Foreskin keratinocyte (primary cell): ENCODE measurements at places on chromosomes 13 and 19.

DNA sequence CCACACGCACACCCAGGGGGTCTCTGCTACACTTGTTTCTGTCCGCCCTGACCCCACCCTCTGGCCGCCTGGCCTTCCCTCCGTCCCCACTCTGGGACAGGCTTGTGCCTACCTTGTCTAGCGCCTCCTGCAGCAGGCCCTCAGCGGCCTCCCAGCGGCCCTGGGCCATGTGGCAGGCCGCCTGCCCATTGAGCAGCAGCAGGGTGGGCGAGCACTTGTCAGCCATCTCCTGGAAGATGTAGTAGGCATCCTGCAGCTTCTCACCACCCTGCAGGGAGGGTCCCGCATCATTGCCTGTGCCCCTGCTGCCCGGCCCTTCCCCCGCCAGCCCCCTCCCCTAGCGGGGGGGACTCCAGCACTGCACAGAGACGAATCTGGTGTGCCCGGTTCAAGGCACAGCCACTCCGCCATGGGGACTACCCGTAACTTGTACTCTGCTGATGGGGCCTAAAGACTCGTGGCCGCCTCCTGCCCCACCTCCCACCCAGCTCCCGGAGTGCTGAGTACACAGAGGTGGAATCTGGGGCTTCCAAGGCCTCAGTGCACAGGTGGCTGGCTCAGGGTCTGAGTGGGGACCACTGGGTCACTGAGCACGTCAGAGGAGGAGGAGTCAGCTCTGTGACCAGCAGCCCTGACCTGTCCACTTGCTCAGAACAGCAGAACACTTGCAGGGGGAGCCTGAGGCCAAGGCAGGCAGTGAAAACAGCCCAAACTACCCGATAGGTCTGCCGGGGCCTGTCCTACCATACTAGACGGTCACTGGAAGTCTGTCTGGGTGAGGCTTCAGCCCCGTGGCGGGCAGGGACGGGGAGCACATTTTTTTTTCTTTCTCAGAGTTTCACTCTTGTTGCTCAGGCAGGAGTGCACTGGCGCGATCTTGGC is 7.4 kb upstream of the CERS1 start:
- DNase-seq: no peak

GRCh38 chr19:46841458-46842083 is 9.1 kb downstream of the AP2S1 start:
- DNase-seq: no peak

- no peak for DNase-seq
Observed at GRCh38 chr13:80145171-80145690, 195.7 kb downstream of the SPRY2 start.

- DNase-seq: peak; percentile 97
Observed at GRCh38 chr19:11380653-11381537, 3.2 kb downstream of the EPOR start.

GRCh38 chr13:80504453-80504852 is 163.5 kb upstream of the SPRY2 start:
- DNase-seq: no peak

- DNase-seq: no peak
Observed at GRCh38 chr13:24147570-24147963, 13.0 kb upstream of the SPATA13 start.

GRCh38 chr13:39100996-39101738 is 62.9 kb downstream of the NHLRC3 start:
- no peak for DNase-seq

GRCh38 chr19:10617409-10618121 is 7.8 kb upstream of the SLC44A2 start:
- peak; percentile 98 for DNase-seq
